ENCODE measurements at places on chromosomes 1 and 21.
A peak's percentile ranks its signal among the peaks of the same experiment; 100 is the strongest.

DNA sequence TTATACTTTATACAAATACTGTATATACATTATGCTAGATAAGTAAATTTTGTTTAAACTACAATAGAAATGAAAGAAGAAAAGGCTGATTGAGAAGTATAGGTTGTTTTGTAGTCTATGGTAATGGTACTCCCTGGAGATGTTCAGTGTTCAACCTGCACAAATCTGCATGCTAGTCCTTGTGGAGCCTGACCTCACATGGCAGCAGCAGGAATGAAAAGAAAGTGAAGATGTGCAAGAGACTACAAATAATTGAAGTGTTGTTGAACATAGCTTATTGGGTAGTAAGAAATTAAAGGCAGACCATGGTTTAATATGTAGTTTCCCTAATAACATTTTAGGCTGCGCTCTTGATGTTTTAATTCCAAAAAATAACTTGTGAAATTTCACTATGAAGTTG lies 201.2 kb downstream of the TGFB2 start:
- no peak for DNase-seq

- DNase-seq = no peak
Observed at GRCh38 chr1:179187735-179188471, 41.6 kb downstream of the ABL2 start.

DNA sequence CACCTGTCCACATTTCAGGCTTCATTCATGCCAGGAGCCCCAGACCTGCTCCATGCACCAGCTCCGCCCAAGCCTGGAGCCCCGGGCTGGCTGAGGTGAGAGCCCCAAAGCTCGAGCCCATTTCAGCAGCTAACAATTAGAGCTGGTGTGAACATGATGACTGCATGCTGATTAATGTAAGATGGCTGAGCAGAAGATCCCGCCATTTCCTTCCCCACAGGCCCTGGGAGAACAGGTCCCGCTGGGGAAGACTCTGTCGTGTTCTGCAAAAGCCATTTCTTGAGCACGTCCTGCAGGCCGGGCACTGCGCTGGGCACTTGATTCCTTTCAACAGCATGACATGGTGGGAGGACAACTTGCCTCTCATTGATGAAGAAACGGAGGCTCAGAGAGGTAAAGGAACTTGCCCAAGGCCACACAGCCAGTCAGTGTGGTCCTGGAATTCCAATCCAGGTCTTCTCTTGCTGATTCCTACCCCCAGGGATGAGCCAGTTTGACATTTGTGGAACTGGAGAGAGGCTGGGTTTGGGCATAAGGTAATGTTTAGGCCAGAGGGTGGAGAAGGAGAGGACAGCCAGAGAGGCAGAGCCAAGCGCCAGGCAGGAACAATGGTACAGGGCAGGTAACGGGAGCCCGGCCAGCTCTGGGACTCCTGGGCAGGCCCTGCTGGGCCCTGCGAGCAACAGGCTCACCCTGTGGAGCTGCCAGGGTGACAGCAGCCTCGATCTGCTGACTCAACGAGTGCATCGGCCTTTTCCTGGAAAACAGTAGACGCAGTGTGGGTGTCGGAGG lies 28.1 kb upstream of the EPHA2 start:
- DNase-seq = no peak

DNA sequence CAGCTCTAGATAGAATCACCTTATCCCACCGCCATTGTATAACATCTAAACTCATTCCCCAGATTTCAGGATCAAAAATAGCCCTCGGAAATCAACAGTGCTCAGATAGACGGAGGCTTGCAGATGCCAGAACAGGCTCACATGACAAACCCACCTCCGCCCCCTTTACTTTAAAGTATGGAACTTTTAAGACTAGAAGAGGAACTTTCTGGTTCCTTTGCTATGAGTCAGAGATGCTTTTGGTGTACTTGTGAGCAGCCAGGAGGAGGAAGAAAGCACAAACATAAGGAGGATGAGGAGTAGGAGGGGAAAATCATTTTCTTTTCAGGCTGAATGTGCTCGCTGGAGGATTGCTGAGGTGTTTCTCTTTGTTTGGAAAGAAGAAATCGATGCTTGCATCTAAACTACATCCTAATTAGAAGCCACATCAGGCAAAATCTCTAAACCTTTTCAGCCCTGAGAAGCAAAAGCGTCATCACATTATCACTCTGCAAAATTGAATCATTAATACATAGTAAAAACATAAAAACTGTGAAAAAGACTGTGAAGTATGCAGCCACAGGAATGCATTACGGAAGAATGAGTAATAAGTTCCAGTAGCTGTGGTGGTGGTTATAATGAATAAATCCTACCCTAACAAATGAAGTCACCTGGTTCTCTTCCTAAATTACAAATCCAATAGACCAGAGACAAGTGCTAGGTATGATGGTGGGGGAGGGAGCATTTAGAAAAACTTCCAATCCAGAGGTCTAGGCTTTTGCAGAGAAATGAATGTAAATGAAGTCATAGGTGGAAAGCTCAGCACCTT lies 251.3 kb downstream of the KCNH1 start:
- no peak for DNase-seq

DNA sequence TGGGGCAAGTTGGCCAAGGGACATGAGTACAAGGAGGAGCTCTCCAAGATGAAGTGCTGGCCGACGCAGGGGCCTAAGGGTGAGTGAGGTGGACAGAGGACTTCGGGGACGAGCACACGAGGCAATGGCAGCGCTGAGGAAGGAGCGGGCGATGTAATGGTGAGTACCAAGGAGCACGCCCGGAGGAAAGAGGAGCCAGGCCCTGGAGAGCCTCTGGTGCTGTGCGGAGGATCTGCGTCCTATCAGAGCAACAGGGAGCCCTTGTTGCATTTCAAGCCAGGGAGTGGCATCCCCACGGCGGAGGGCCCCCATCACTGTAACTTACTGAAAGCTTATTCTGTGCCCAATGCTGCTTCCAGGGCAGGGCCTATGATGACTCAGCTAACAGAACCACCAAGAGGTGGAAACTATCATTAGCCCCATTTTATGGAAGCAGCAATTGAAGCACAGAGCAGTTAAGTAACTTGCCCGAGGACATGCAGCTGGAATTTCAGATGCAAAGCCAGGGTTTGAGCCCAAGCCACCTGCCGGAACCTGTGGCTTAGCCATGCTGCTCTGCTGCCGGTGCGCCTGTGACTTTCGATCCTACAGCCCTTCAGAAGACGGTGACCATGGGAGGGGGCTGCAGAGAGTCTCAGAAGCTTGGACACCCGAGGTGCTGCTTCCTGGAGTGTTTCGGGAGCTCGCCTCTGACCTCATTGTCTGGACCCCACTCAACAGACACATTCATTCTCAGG lies 17.6 kb upstream of the AJAP1 start:
- DNase-seq = no peak

GRCh38 chr1:192730198-192730597 lies 78.6 kb upstream of the RGS2 start:
- DNase-seq = no peak

- no peak for DNase-seq
Observed at GRCh38 chr1:60988891-60989290, 93.5 kb upstream of the NFIA start.

- DNase-seq = no peak
Observed at GRCh38 chr1:204147406-204148383, 4.1 kb downstream of the ETNK2 start.

DNA sequence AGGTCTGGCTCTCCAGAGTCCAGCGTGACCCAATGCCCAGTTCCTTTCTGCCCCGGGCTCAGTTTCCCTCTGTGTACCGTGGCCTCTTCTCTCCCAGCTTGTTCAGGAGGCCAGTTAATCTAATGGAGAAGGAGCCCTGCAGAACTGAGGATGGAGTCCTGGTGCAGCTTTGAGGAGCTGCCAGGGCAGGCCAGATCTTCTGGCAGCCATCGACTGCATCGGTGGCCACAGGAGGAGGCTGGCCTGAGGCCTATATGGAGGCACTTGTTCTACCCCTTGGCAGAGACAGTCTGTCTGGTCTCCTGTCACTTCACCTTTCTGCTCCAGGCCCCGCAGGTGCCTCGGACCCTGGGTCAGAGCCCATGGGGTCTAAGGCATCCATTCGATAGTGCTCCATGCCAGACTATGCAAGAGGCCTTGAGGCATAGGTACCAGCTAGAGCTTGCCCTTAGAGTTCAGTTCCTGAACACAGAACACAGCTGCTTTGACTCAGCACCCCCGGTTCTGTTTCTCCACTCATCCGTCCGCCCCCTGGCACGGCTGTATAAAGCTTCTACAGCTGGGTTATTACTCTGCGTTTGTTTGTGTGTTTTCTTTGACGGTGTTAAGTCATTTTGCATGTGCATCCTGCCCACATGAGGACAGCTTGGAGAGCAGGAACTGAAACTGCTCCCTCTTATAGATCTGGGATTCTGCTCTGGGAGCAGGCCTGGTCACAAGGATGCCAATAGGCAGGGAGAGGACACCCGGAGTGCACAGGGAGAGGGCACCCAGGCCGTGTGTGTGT lies 18.5 kb upstream of the LRRN2 start:
- DNase-seq = no peak

DNA sequence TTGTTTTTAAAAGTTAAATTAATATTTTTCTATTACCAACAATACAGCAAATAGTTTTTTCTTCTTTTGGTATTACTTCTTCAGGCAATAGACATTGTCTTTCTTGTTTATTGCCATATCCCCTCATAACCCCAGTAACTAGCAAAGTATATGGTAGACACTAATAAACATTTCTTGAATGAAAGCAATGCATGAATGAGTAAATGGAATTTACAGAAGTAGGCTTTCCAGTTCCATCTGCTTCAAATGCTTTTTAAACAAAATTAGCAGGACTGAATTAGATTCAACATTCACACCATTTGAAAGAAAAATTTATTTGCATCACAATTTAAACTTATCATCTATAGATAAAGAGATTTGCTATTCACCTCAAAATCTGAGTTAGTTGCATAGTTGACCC lies 5.6 kb upstream of the DR1 start:
- DNase-seq = no peak

- DNase-seq = no peak
Observed at GRCh38 chr1:6519491-6519934, 28.0 kb upstream of the PLEKHG5 start.

- peak; percentile 63 for DNase-seq
Observed at GRCh38 chr1:206933333-206933945, 11.7 kb upstream of the FCMR start.

- no peak for DNase-seq
Observed at GRCh38 chr1:245313576-245313975, 158.8 kb downstream of the KIF26B start.

DNA sequence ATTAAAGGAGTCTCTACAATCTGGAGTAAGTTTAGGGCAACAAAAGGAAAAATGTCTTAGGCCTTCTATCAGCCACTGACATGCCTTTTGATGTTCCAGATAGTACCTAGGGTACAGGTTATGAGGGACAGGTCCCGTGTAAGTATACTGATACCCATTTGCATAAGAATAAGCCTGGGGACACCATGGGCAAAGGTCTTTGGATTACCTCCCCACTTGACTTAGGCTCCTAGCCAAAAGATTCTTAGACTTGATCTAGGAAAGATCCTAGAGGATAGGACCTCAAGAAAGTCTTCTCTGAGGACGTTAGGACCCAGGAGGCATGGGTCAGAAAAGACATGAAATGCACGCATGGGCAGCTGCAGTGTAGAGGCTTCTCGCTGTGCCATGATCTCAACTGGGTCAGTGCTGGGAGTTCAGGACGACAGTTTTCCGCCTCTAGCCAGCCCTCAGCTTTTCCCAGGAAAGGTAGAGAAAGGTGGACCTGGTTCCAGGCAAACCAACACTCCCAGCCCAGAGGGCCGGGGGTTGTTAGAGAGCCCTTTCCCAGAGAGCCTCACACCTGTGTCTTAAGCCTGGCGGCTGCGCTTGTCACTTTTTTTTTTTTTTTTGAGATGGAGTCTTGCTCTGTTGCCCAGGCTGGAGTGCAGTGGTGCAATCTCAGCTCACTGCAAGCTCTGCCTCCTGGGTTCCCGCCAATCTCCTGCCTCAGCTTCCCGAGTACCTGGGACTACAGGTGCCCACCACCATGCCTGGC lies 26.6 kb downstream of the MSTO1 start:
- no peak for DNase-seq

DNA sequence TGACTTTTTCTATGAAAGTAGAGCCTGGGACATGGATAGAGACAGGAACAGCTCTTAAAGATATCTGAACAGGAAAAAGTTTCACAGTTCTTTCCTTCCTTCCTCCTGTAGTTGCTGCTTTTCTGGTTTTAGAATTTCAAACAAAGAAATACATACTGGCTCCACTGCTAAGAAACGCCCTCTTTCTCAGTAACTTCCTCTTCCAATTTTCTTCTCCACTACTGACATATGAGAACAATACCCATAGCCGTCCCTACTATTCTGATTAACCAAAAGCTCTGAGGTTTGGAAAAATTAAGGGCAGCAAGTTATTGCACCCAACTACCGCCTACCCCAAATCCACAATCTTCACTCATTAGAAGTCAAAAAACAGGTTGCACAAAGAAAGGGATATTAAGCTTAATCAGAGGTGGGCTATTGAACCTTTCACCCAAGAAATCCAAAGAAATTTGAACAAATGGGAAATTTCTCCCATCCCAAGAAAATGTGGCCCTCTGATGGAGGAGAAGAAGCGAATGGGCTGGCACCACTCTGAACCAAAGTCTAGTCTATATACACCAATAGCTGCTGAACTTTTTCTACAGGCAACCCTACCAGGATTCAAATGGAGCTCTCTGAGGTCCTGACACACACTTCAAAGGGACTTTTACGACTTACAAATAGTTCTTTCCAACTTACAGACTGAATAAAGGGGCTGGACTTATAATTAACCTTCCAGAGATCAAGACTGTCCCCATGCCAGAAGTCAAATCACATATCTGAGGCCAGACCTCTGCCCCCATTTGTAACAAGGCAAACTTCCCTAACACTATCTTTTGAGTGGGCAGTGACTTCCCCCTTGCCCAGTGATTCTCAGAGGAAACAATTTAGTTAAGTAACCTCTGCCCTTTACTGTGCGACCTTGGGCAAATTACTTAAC lies 1.7 kb downstream of the WASF2 start:
- DNase-seq = no peak

DNA sequence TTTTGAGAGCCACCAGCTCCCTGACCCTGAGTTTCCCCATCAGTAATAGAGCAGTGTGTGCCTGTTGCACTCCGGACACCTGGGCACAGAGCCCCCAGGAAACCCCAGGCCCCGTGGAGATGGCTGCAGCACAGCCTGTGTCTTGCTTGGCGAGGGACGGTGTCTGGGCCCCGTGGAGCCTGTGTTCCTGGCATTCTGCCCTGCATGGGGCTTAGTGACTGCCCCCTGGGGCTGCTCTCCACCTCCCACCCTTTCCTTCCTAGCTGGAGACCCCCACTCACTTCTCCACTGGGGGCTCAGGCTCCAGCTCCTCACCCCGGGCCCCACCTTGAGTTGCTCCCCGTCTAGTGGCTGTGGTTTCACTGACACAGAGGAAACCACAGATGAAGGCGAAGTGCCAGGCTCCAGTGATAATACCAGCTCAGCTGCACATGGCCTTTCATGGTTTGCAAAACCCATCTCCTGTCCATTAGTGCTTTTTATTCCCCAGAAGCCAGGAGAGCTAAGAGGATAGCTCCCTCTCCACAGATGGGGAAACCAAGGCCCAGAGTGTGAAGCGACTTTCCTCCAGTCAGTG lies 39.4 kb downstream of the DMRTB1 start:
- no peak for DNase-seq

- DNase-seq = no peak
Observed at GRCh38 chr1:8004803-8005573, 21.1 kb downstream of the ERRFI1 start.

GRCh38 chr1:39754026-39754570 lies 15.4 kb downstream of the PPIE start:
- no peak for DNase-seq

- DNase-seq = no peak
Observed at GRCh38 chr1:53090227-53091147, 28.5 kb downstream of the PODN start.

- no peak for DNase-seq
Observed at GRCh38 chr1:228956864-228957263, 221.6 kb downstream of the RHOU start.

- peak; percentile 24 for DNase-seq
Observed at GRCh38 chr1:225849925-225850324, 32.3 kb downstream of the TMEM63A start.

Measured in stimulated activated CD8-positive, alpha-beta memory T cell treated with anti-CD3 and anti-CD28 coated beads, Interleukin-12 subunit alpha, Interleukin-12 subunit beta, amount 100 ng/mL, for 1 hour (primary cell).